ENCODE measurements at places on chromosomes 5 and 9.

DNA sequence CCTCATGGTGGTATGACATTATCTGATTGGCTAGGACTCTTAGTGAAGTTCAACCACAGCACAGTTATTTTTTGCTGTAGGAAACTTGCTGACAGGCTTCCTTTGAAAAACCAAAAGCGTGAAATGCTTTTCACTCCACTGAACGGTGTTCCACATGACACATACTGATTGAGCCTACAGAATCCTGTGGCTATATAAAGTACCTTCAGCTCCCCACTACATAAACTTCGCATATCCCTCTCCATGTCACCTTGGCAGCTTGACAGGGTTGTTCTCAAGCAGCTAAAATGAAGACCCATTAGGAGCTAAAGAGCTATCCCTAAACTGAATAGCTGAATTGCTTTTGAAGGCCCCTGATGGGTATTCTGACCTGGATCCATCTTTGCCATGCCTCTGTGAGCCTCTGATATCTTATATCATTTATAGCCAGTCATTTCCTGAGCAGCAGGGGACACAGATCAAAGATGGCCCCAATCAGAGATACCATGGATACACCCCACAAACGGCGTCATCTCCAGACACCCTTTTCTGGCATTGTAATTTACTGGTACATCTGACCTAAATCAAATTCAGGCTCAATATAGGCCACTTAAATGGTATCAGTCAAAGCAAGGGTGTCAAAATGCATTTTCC lies 91.5 kb downstream of the APBA1 start:
- DNase-seq: no peak

GRCh38 chr5:68251386-68251785 lies 35.8 kb downstream of the PIK3R1 start:
- DNase-seq: peak; percentile 25

DNA sequence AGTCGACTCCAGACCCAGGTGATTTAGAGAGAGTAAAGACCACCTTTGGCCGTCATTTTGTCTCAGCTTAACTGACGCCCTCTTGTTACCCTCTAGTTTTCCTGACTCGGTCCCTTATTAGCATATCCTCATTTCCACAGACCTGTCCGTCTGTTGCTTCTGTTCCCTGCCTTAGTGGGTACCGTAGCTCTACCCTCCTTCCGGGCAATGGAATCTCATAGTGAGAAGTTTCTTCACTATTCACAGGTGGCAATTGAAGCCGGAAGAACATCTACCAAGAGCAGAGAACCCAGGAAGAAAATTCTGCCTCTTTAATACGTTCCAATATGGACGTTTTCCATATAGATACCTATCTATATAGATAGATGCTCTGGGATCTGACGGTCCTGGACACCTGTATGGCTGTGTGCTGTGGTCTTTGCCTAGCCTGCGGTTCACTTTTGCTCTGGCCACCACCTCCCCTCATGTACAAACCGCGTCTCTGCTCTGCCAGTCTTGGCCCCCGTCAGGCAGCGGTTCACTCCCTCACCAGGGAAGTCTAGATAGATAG lies 652 bp upstream of the TMEM161B start:
- DNase-seq: no peak

DNA sequence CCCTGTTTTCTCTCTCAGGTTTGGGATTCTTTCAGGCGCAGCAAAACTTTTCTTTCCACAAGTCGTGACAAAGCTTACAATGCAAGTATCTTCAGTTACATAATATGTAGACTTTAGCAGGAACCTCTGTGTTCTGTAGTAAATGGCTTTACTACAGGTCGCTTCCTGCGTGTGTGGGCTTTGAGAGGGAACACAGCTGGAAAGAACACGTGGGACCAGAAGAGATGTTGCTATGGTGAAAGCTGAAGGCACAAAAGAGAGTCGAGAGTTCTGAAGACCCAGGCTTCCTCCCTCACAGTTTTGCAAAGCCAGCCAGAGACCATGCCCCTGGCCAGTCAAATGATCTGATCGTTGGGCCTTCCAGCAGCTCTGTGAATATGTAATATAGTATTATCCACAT lies 4.0 kb downstream of the ANKRD55 start:
- DNase-seq: no peak

- DNase-seq: no peak
Measured at GRCh38 chr5:96326902-96327301, 106.1 kb downstream of the PCSK1 start.

DNA sequence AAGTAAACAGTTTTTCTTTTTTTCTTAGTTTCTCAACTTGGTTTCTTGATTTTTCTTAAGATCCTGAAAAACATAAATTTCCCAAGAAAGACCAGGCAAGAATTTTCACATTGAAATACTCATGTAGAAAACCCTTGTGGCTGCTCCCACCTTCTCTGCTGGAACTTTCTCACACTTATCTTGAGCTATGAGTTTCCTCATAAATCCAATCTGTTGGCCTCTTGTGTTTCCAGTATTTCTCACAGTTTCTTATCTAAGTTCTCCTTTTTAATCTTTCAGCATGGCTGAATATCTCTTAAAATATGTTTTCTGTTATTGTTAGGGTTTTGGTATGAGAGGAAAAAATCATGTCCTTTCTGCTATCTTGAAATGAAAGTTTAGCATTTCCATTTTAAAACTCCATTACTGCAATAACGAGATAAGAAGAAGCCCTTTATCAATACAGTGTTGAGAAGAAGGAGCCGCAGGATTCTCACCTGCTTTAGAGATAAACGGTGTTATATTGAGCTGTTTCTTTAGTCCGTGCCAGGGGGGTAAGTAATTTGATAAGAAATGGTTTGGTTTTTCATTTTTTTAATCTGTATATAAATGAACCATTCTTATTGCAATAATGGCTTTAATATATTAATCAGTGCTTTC lies 89.3 kb downstream of the ALDH1A1 start:
- DNase-seq: no peak

- no peak for DNase-seq
Measured at GRCh38 chr9:92722386-92723298, 42.0 kb downstream of the BICD2 start.

GRCh38 chr9:87359264-87359663 lies 138.4 kb upstream of the DAPK1 start:
- DNase-seq: no peak

GRCh38 chr9:73911804-73912203 lies 585.3 kb upstream of the RORB start:
- no peak for DNase-seq

DNA sequence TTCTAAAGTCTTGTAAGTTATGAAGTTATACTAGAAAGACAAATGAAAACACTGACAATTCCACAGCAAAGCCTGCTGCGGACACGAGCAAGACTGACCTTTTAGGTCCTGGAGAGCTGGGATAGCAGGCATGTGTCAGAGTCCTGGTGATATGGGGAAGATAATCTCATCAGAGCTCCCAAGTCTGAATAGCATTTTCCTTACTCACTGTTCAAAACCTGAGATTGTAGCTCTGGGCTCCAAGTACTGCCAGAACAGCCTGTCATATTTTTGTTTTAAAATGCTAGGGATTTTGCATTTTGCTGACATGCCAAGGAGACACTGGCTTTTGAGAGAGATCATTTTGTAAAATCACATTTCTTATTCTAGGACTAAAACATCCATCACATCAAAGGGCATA lies 90.1 kb downstream of the DRD1 start:
- DNase-seq: no peak

DNA sequence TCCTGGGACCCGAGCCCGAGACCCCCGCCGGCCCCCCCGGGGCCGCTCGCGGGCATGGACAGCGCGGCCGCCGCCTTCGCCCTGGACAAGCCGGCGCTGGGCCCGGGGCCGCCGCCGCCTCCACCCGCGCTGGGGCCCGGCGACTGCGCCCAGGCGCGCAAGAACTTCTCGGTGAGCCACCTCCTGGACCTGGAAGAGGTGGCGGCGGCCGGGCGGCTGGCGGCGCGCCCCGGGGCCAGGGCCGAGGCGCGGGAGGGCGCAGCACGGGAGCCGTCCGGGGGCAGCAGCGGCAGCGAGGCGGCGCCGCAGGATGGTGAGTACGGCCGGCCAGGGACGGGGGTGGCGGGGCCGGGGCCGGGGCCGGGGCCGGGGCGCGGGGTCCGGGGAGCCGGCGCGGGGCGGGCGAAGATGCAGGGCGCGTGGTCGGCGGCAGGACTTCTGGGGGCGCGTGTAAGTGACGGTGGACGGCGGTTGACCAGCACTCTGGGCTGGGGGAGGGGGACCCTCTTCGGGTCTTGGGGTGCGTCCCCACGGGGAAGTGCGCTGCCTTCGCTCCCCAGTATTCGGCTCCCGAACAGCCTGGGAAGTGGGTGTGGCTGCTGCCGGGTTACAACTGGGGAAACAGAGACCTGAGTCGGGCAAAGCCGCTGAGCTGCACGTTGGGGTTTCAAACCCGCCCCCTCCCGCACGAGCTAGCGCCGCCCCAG lies 520 bp downstream of the PRRX2 start:
- DNase-seq: no peak

GRCh38 chr9:123457583-123457982 lies 101.6 kb downstream of the CRB2 start:
- DNase-seq: no peak
